ENCODE measurements at places on chromosomes 6 and 20.

DNA sequence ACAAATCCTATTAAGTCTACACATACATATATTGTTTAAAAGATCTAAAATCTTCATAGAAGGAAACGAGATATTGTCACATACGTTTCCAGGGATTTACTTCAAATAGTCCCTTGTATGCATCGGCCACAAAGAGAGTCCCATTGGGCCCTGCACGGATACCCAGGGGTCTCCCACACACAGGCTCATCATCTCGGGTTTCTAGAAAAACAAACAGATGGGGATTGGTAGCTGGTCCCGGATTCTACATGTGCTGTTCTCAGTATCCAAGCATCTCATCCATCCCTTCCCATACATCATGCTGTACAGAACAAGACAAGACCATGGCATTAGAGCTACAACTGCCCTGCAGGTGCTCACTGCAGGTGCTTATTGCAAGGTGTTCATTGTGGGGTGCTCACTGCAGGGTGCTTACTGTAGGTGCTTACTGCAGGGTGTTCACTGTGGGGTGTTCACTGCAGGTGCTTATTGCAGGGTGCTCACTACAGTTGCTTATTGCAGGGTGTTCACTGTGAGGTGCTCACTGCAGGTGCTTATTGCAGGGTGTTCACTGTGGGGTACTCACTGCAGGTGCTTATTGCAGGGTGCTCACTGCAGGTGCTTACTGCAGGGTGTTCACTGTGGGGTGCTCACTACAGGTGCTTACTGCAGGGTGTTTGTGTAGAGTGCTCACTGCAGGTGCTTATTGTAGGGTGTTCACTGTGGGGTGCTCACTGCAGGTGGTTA is 21.0 kb downstream of the APMAP start:
- DNase-seq: no peak

DNA sequence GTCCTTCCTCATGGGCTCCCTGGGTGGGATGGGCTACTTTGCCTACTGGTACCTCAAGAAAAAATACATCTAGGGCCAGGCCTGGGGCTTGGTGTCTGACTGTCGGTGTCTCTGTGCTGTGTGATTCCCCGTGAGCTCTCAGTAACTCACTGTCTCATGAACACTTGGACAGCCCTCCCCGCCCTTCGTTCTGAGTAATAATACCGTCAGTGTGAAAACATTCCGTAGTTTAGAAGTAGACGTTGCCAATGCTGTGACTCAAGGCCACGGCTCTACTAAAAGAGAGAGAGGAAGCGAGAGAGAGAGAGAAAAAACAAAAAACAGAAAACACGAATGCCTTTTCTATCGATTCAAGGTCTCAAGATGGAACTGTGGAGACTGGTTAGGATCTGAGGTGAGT is 31.8 kb downstream of the FITM2 start:
- no peak for DNase-seq

GRCh38 chr20:21719592-21720214 is 14.2 kb downstream of the PAX1 start:
- no peak for DNase-seq

DNA sequence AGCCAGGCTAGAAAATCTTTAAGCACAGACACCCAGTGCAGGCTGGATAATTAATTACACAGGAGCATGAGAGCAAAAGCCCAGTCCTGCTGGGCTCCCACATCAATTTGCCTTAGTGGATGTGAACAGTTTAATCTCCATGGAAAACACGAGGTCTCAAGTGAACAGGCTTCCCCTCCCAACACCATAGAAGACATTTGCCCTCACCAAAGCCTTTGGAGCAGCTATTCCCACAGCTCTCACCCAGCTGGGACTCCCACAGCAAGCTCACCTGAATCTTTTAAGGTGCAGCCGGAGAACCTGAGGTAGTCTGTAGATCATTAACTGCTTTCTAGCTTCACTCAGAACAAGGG is 12.0 kb downstream of the TOMM6 start:
- no peak for DNase-seq

- DNase-seq: no peak
Observed at GRCh38 chr6:147538821-147539220, 30.3 kb downstream of the SAMD5 start.
